ENCODE measurements at places on chromosomes 1 and 21.

DNA sequence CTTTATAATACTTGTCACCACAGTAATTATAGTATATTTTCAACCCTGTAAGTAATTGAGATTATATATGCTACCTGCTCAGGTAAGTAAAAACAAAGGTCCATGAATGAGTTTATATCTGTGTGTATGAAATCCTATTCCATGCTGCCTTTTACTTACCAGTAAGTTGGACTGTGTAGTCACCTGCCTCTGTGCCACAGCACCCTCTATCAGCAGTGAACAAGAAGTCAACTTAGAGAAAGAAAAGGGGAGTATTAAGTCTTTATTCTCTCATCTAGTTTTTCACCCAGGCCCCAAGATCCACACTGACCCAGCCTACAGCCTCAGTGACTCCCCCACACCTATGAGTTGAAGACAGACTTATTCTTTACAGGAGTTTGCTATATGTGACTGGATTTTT, 36.9 kb upstream of the IFI16 start:
- no peak for DNase-seq

- DNase-seq: no peak
These were observed 25.3 kb upstream of the RCAN3 start for GRCh38 chr1:24477309-24477708.

- no peak for DNase-seq
These were observed 19.0 kb downstream of the FOXO6 start for GRCh38 chr1:41380195-41380594.

DNA sequence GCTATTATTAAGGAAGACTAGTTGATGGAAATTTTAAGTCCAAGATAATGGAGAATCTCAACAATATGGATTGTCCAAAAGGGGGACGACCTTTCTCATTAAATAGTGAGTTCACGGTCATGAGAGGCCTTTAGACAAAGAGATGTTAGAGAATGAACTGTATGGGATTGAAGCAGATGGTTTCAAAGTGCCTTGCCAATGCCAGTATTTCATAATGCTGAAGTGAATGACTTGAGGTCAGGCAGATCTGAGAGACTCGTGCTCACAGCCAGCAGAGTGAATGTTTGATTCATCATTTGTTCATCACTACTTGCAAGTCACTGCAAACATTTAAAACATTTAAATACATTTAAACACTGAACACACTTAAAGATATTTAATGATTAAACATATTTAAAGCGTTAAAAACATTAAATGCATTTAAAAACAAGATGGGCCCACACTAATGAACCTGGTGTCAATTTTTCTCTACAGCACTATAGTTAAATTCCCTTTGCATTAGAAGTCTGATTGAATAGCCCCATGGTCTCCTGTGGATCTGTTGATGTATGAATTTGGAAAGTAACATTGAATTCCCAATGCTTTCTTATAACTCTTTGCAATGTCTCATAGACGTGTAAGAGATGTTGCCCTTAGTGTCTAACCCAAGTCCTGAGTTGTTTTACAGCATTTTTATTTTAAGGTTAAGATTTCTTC, 80.7 kb downstream of the TGFB2 start:
- DNase-seq: peak; percentile 49

Measured in kidney epithelial cell (primary cell).